T-helper 22 cell (primary cell): ENCODE measurements at places on chromosomes 11 and 22.

DNA sequence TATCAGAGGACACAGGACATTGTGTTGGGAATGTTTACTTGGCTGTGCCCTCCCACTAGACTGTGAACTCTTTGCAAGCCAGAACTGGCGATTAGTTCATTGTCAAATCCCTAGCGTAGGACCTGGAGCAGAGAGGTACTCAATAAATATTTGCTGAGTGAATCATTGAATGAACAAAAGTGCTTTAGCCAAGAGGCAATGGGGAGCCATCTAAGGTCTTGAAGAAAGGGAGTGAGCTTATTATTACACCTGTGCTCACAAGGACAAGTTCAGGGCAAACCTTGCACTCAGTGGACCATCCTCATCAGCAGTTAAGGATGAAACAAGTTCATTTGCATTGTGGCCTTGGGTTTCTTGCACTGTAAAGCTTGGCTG is 1.1 kb upstream of the RASSF10 start:
- DNase-seq: no peak

- no peak for DNase-seq
These were observed 69.2 kb downstream of the AMOTL1 start for GRCh38 chr11:94837317-94837716.

GRCh38 chr22:47047321-47048122 is 285.1 kb downstream of the TBC1D22A start:
- no peak for DNase-seq

DNA sequence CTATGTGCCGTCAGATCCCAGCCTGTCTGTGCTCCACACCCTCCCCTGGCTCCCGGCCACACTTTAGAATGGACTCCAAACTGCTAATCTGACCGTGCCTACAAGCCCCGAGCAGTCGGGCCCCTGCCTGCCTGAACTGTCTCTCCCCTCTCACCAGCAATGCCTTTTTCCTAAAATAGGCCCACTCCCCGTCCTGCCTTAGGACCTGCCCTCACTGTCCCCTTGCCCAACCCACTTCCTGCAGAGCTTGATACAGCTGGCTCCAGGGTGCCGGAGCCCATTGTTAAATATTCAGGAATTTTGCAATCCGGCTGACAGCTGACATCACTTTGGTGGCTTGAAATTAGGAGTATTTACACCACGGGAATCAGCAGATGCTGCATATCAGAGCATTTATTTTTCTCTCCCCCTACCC is 21.4 kb downstream of the MN1 start:
- DNase-seq: no peak

DNA sequence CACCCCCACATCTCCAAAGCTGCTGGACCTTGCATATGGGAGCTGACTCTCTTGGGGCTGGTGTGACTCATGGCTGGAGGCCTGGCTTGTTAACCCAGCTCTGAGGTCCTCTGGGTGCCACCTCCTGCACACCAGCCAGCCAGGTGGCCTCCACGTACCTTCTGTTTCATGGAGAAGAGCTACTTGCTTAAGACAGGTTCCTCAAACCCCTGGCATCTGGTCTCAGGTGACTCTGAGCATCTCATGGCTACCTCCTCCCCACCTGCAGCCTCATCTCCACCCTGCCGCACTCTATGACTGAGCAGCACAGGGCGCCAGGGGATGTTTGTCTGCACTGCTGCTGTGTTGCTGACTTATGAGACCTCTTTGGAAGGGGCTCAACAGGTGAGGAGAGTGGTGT is 55.7 kb downstream of the BCR start:
- DNase-seq: no peak

DNA sequence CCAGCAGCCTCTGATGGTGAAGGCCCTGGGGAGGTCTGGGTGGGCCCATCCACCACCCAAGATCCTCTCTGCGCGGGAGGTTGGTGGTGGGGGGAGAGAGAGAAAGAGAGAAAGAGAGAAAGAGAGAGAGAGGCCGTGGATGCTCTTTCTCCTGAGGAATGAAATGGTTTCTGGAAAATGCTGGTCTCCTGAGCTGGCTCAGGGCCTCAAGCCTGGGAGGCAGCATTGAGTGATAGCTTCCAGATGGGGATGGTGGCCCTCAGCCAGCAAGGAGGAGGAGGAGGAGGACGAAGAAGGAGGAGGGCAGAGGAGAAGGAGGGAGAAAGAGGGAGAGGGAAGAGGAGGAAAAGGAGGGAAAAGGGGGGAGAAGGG is 4.6 kb downstream of the TSPAN32 start:
- DNase-seq: no peak
